ENCODE measurements at places on chromosomes 16 and 17.

GRCh38 chr17:82817947-82818346 lies 21.9 kb downstream of the ZNF750 start:
- no peak for DNase-seq

- peak; percentile 40 for DNase-seq
These were observed 83.5 kb downstream of the VMP1 start for GRCh38 chr17:59790910-59791309.

DNA sequence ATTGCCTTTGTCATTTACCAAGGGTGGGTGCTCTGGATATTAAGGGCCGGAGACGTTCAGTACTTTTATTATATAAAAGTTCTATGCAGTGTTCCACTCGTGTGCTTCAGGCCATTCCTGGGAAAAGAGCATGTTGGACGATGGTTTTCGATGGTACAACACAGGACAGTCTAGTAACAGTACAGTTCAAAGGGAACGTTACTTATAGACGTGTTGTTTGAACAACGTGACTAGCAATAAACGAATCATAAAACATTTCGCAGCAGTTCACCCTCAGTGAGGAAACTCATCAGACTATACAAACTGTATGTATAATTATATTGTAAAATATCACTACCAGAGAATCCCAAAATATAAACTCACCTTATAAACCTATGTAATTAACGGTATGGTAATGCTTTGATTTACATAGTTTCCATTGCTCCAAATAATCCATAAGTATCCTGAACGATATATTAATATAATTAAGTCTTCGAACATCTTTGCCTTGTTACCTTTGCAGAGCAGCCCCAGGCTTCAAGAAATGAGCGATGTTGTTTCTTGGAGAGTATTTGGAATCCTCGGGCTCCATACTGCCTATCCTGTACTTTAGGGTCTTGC lies 589 bp downstream of the NMT1 start:
- no peak for DNase-seq

DNA sequence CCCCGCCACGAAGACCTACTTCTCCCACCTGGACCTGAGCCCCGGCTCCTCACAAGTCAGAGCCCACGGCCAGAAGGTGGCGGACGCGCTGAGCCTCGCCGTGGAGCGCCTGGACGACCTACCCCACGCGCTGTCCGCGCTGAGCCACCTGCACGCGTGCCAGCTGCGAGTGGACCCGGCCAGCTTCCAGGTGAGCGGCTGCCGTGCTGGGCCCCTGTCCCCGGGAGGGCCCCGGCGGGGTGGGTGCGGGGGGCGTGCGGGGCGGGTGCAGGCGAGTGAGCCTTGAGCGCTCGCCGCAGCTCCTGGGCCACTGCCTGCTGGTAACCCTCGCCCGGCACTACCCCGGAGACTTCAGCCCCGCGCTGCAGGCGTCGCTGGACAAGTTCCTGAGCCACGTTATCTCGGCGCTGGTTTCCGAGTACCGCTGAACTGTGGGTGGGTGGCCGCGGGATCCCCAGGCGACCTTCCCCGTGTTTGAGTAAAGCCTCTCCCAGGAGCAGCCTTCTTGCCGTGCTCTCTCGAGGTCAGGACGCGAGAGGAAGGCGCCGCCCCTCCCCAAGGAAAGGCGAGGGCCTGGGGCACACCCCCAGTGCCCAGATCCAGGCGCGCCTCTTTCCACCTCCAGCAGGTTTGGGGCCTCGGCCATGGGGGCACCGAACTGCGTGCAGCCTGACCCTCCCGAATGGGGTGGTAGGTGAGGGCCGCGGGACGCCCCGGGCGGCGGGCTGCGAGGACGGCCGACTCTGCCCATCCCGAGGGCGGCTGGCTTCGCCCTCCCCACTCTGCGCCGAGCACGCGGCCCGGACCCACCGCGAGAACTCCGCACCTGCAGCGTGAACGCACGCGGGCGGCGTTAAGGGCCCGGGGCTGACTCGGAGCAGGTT lies 664 bp downstream of the HBQ1 start:
- DNase-seq: peak; percentile 74

- no peak for DNase-seq
These were observed 2.8 kb upstream of the ZNF267 start for GRCh38 chr16:31870809-31871208.

- DNase-seq: no peak
These were observed 129.6 kb downstream of the CPPED1 start for GRCh38 chr16:12674071-12674470.

GRCh38 chr17:81230043-81230820 lies 7.5 kb upstream of the CEP131 start:
- peak; percentile 64 for DNase-seq

DNA sequence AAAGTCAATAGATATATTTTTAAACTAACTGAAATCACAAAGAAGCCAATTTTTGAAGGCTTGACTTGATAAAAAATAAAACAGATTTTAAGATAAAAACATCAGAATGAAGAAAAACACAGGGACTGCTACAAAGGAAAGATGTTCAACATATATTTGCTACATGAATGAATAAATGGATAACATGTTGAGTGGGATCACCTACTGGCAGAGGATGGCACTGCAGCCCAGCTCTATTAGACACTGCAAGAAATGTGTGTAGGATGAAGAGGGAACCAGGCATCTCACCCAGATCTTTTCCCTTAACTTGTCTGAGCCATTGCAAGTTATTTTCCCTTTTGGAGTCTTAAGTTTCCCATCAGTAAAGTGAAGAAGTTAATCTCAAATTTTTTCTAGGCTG lies 4.2 kb downstream of the AIPL1 start:
- no peak for DNase-seq

- no peak for DNase-seq
These were observed 234.3 kb upstream of the TNRC6C start for GRCh38 chr17:77723909-77724875.

- DNase-seq: no peak
These were observed 61.8 kb downstream of the DNAH3 start for GRCh38 chr16:21088646-21089538.

- peak; percentile 92 for DNase-seq
These were observed 5.1 kb upstream of the KIFC3 start for GRCh38 chr16:57807252-57807967.

DNA sequence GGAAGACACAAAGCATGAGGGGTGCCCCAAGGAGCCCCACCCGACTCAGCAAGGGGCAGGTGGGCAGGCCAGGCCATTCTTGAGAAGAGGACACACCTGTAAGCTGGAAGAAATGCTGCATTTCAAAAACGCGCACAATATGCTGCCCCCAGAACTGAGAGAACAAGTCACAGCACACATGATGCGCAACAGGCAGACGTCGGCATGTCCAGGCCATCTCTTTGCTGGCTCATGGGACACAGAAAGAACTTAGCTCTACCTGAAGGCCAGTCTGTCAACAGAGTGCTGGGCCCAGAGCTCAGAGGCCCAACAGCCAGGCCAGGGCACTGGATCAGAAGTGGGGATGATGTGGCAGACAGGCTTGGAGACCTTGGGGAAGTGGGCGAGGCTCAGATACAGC lies 18.0 kb downstream of the KIFC3 start:
- DNase-seq: no peak

GRCh38 chr17:7548585-7549400 lies at the start of gene TNFSF12:
Gene TNFSF12 (plus strand): TSS chr17:7549058. CDS start chr17:7549154, 96 bp downstream.
- DNase-seq: peak; percentile 36

GRCh38 chr16:1560866-1561265 lies 27.4 kb downstream of the TMEM204 start:
- DNase-seq: no peak

GRCh38 chr16:8729779-8730334 lies 55.4 kb downstream of the ABAT start:
- DNase-seq: peak; percentile 51

DNA sequence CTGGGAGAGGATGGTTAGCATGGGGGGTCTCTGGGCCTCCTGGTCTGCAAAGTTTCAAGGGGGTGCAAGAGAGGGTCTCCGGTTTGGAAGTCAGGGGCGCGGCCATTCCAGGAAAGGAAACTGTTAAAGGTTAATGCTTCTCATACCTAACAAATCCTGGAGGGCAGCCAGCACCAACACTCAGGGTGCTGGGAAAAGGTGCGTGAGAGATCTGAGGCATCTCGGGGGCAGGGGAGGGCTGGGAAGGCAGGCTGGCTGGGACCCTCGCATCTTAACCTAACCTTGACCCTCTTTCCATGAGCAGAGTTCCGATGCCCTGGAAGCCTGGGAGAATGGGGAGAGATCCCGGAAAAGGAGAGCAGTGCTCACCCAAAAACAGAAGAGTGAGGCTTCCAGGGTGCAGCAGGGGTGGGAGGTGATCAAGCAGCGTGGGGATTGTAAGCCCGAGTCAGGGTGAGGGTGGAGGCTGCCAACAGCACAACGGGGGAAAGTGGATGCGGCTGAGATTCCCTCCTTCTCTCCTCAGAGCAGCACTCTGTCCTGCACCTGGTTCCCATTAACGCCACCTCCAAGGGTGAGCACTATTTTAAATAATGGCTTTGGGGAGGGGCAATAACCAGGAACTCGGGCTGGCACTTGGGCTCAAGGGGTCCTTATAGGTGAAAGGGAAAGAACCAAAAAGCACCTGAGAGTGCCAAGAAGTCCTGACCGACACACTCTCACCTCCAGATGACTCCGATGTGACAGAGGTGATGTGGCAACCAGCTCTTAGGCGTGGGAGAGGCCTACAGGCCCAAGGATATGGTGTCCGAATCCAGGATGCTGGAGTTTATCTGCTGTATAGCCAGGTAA lies 996 bp downstream of the TNFSF13 start:
- DNase-seq: no peak

DNA sequence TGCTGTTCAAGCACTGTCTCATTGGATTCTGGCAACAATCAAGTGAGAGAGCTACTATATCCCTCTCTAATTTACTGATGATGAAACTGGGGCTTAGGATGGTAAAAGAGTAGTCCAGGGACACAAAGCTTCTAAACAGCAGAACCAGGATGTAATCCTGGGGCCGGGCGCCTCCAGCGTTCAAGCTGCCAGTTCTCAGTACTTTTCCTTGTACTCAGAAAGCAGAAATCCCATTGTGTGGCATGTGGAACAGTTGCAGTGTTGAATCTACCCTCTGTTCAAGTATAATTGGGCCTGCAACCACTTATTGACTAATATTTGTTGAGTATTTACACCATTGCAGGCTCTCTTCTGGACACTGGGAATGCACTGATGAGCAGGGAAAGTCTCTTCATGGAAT lies 14.5 kb upstream of the CDH13 start:
- no peak for DNase-seq

- DNase-seq: no peak
These were observed 5.5 kb upstream of the SREBF1 start for GRCh38 chr17:17842111-17842876.

GRCh38 chr17:65402513-65403496 lies 158.6 kb downstream of the AXIN2 start:
- DNase-seq: no peak

Measured in NB4 (cell line).